Ovary (tissue), 10 donors: ENCODE measurements at places on chromosomes 12 and 14. TPM values are rescaled to one million over a fixed set of nuclear protein-coding genes. Genes with fewer than 3 reads are reported as not detected.

TTC5 gene
- total RNA-seq = 19.9 TPM

DNA sequence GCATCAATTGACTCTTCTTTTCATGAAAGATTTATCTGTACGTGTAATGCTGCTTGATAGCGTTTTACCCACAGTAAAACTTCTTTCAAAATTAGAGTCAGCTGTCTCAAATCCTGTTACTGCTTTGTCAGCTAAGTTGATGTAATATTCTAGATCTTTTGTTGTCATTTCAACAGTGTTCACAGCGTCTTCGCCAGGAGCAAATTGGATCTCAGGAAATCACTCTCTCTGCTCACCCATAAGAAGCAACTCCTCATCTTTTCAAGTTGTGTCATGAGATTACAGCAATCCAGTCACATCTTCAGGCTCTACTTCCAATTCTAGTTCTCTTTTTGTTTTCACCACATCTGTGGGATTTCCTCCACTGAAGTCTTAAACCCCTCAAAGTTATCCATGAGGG is 9.5 kb downstream of the PCNX1 start:
- no peak for DNase-seq

GRCh38 chr12:54053003-54053750 is 458 bp upstream of the HOXC4 start:
- no peak for DNase-seq

HCAR2 gene
- total RNA-seq = 0.12 TPM

DNA sequence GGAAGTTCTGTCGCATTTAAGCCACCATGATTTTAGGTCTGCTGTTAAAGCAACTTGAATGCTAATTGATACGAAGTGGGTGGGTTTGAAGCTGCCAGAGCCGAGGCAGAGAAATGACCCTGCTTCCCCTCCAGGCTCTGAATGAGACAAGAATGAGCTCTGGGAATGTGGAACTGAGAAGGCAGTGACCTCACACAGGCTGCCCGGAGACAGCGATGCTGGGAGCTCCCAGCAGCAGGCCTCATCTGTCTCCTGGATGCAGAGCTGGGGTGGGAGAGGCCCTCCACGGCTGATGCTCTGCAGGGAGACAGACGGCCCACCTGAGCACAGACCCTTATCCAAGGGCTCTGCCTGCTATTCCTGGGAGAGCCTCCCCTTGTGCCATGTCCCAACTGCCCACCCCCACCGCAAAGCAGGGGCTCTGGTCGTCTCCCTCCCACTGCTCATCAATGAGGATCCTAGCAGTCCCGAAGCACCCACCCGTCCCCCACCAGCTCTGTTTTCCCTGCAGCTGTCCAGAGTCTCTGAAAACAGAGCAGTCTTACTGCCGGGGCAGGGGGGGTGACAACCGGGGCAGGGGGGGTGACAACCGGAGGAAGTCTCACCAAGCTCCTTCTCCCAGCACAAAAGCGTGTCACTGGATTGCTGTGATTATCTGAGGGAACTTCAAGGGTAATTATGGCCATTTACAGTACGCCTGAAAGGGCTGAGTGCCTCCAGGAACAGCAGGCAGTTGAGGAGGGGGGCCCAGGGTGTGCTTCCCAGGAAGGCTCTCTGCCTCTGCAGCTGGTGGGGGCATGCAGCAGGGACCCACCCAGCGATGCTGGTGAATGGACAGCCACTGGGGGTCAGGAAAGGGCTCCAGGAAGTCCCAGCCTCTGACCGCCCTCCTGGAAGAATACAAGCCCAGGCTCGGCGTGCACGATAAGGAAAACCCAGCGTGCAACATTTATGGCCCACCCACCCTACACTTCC is 67.8 kb downstream of the CHGA start:
- DNase-seq = no peak

TMTC1 gene
- total RNA-seq = 22.3 TPM

DNA sequence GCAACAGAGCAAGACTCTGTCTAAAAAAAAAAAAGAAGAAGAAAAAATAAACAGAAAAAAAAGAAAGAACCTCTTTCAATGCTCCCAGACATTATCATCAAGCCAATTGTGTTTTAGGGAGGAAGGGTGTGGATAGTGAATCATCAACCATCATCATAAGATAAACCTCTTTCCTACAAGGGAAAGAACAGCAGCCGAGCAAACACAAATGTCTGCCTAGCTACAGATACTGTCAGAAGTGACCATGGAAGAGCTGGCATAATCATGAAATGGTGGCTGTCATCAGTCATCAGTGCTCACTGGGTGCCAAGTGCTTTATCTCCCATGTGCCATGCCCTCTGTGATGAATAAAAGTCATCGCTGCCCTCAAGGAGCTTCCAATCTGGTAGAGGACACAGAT is 46.6 kb downstream of the SLC17A8 start:
- DNase-seq = no peak
